ENCODE measurements at places on chromosomes 16 and 17. TPM values are rescaled to one million over a fixed set of nuclear protein-coding genes. Genes with fewer than 3 reads are reported as not detected.

SLC52A1 gene
- total RNA-seq = 2.5 TPM

CPHXL2 gene
- not detected for total RNA-seq

EFCAB5 gene
- total RNA-seq = 1.6 TPM

NLRC3 gene
- total RNA-seq = 3.0 TPM

DNA sequence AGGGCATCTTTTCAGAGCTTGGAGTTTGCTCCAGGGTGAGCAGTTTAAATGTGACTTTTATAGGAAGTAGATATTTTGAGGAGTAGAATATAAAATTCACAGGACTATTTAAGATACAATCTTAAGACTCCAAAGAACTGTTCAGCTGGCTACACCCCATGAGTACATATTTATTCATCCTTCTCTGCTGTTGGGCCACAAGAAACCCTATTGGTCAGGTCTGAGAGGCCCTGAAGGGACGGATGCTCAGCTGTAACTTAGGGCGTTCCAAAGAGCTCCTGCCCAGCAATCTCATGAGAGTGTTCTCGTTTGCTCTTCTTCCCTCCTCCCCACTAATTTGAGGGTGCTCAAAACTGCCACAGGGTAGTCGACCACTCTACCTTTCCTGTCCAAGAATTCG lies 7.3 kb downstream of the ST6GALNAC2 start:
- DNase-seq = no peak

- no peak for DNase-seq
These were observed 219.7 kb upstream of the SDK2 start for GRCh38 chr17:73863761-73864535.

DNA sequence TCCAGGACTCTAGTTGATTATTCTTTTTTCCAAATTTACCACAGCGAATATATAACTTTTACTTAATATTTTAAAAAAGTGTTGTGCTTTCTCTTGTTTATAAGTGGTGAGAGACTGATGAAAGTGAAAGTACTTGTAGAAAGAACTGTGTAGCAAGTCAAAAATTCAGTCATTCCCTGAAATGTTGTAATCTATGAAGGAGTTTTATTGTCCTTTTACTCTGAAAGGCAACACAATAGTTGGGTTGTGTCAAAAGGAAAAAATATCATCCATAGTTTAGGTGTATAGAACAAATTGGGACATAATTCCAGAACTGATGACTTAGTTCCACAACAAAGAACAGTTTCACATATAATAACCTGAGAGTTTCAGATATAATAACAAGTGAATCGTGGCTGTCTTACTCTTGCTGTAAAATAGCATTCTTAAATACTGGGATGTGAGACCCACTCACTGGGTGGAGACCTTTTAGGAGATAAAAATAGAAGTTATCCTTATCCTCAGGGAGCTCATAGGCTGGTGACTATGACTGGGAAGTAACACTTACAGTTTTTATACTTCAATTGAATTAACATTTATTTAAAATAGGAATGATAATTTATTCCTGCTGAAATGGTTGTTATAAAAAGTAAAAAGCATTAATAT lies 20.6 kb downstream of the CYB5B start:
- no peak for DNase-seq

GRCh38 chr16:57859331-57859730 lies 57.0 kb upstream of the KIFC3 start:
- DNase-seq = no peak

DNA sequence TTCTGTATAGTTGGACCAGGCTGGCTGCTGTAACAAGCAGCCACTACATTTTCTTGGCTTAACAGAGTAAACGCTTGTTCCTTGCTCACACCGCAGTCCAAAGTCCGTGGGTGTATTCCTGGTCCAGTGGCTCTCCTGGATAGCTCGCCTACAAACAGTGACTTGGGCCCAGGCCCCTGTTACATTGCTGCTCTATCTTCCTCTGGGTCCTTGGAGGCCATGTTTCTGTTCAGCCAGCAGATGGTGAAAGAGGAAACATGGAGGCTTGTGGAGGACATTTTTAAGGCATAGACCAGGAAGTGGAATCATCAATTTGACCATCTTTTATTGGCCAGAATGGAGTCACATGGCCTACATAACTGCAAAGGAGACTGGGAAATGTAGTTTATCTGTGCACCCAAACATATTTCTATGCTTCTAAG lies 55.1 kb downstream of the ATP2C2 start:
- DNase-seq = no peak
